ENCODE measurements at places on chromosomes 13 and 19.

- ATAC-seq: no peak
Observed at GRCh38 chr19:29241324-29241723, 28.4 kb upstream of the UQCRFS1 start.

GRCh38 chr13:76672420-76672819 is 213.8 kb downstream of the KCTD12 start:
- ATAC-seq: no peak

DNA sequence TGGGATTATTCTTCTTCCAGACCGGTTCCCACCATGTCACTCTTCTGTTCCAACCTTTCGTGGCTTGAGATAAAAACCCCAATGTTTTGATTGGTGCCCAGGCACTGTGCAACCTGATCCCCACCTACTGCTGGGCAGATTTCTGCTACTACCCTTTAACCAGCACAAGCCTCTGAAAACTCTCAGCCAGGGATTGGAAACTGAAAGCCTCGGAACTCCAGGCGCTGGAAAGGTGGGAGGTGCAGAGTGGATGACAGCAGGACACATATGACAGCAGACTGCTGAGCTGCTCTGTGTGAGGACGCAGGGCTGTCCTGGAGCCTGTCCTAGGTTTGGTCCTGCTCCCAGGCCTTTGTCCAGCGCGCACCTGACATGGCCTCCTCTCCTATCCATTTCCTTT is 68.5 kb upstream of the GTF3A start:
- ATAC-seq: no peak

DNA sequence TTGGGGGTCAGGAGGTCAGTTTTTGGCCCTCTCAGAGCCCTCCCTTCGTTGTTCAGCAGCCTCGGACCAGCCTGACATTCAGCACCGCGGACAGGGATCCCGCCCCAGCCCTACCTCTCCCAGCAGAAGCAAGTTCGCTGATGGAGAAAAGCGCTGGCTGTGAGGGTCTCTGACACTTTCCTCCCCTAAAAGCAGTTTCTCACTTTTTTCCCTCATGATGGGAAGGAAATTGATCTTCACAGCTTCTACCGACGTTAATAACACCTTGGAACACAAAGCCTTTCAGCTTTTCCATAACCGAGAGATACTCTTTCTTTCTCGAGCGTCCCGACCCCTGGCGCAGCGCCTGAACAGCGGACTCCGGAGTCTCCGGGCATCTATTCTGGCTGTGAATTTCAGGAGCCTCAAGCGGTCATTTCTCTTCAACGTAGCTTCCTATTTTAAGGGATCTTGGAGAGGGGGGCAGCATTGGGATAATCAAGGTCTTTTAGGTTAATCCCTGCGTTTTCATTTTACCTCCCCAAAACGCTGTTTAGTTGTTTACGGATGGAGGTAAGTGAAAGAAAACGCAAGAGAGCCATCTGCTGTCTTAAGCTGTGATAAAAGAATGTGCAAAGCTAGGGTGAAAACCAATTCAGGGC is 467.2 kb downstream of the ITGBL1 start:
- ATAC-seq: no peak

DNA sequence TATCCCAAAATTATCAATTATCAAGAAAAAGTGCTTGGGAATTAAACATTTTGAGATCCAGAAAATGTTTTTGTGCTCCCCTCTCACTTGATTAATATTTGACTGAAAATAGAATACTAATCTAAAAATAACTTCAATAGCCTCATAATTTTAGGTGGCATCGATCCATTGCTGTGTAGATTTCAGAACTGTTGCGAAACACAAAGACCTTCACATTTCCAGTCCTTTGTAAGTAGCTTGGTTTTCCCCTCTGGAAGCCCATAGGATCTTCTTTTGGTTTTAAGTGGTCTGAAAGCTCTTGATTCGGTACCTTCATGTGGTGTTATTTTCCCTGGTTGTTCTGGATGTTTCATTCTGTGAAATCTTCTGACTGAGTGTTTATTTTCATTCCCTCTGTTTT is 176.5 kb downstream of the NUFIP1 start:
- ATAC-seq: no peak

GRCh38 chr13:73656863-73657262 is 477.3 kb downstream of the KLF12 start:
- ATAC-seq: no peak
